ENCODE measurements at places on chromosomes 11 and 22. TPM values are rescaled to one million over a fixed set of nuclear protein-coding genes. Genes with fewer than 3 reads are reported as not detected.

Gene HMGXB4
- 22.5 TPM for total RNA-seq

Gene OR52E8
- not detected for total RNA-seq

DNA sequence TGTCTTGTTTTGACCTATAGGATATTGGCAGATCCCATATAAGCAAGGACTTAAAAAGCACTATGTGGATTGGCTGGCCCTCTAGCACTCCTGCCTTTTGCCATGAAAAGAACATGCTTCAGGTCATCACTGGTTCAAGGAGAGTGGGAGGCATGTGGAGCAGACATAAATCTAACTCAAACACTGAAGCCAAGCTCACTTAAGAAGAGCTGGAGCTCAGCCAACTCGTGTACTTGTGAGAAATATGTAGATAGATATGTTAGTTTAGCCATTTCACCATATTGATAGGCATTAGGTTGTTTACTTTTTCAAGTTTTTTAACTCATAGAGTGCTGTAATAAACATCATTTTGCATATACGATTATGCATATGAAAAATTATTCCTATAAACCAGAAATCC lies 19.9 kb upstream of the BBOX1 start:
- no peak for DNase-seq

DNA sequence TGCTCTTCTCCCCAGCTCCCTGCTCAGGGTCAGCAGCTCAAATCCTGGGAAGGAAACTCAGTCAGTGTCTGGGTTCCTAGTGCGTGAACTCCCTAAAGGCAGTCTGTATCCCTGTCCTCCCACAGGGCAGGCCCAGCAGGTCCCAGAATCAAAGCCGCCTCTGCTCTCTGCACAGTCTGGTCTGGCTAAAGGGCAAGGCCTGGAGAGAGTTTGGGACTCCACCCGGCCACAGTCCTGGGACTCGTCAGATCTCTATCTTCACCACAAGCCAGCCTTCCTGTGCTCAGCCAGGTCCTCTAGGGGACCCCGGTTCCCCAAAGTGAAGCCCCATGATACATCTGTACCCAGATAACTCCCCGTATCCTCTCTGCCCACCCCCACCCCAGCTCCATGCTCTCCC lies 56.2 kb upstream of the CSNK2A3 start:
- DNase-seq: peak; percentile 19

GRCh38 chr11:36126678-36127077 lies 162.5 kb downstream of the COMMD9 start:
- DNase-seq: peak; percentile 80

Data from fibroblast of villous mesenchyme (primary cell).